Stimulated activated CD4-positive, alpha-beta T cell treated with anti-CD3 and anti-CD28 coated beads, Interleukin-12 subunit alpha, Interleukin-12 subunit beta, amount 100 ng/mL, for 24 hours (primary cell): ENCODE measurements at places on chromosomes 13 and 19.

- no peak for DNase-seq
These were observed 964 bp downstream of the SPINT2 start for GRCh38 chr19:38265213-38265861.

GRCh38 chr13:110854866-110855265, 60.0 kb downstream of the ANKRD10 start:
- DNase-seq = no peak

DNA sequence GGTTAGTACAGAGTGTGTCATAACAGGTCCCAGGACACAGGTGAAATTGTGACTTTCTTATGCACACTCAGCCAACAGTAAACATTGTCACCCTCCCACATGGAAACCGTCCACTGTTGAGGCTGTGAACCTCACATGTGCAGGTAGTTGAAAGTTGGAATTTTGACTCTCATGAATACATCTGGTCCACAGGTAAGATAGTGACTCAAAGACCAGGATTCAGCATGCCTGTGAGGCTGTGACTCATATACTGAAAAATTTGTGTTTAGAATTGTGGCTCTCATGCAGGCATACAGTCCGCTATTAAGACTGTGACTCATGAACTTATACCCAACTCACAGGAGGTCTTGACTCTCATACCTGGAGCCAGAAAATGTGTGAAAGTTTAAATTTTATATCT, 67.8 kb downstream of the ZNF728 start:
- no peak for DNase-seq

DNA sequence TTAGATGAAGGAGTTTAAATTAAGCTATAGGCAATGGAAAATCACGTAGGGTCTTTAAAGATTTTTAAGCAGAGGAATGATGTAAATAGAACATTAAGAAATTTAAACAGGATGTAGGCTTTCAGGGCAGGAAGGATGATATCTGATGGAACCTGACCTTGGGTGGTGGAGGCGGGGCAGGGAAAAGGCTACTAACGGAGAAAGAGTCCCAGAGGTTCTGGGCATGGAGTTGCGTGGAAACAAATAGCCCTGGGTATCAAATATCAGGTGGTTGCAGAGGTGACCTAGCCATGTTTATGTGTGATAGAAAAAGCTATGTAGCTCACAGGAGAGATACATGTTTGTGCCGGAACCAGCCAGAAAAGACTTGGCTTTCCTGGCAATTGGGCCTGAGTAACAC, 7.8 kb upstream of the CDK8 start:
- DNase-seq = no peak

- no peak for DNase-seq
These were observed 4.2 kb upstream of the F10 start for GRCh38 chr13:113118261-113119021.

DNA sequence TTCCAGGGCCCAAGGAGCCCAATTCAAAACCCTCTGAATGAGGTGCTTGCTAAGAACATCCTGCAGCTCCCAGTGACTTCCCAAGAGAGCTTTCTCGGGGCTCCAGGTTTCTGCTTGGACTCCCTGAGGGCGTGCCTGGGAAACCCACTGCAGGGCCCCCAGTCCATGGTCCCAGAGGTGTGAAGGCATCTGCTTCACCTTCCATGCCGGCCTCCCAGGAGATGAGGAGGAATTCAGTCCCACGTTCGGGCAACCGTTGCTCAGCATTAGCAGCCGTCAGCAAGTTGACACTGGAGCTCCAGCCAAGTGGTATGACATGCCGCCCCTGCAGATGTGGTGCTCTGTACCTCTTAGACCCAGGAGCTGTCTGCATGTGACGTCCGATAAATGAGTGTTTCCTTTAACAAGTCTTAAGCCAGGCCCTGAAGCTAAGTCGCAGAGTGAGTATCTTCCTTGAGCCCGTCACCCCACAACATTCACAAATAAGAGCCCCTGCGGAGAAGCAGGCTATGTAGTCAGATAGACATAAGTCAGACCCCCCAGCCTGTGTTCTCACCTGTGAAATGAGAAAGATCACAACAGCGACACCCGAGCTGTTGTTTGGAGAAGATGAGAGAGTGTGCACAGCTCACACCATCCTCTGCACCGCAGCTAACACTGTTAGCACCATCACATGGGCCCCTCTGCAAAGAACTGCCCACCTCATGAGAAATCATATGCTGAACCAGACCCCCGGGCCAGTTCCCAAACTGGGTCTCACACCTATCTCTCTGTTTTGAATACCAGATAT, 150.3 kb downstream of the KATNAL1 start:
- no peak for DNase-seq

DNA sequence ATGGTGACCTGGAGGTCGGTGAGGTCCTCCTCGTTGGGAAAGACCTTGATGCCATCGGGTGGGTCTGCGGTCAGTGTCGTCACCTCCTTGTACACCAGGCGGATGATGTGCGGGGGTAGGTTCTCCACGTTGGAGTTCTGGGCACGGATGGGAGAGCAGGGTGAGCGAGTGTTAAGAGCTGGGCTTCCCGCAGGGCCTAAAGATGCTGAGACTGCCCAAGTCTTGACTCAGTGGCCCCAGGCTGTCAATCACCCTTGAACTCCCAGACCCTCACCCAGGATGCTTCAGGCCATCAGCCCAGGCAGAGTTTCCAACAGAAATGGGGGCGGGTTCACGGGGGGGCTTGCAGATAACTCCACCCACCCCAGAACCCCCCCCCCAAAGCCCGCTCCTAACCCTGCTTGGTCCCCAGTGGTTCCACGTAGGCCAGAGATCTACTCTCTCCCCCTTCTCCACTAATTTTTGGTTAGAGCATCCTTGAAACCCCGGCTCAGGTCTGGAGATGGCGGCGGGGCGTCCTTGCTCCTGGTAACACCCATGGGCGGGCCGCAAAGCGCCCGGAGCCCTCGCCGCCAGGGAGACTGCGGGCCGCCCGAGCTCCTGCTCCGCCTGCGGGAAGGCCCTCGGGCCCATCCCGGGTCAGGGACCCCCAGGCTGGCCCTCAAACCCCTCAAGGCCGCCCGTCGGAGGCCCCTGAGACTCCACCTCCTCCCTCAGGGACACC, 600 bp downstream of the UBE2S start:
- no peak for DNase-seq

GRCh38 chr19:10686661-10687517, 14.3 kb upstream of the QTRT1 start:
- no peak for DNase-seq

DNA sequence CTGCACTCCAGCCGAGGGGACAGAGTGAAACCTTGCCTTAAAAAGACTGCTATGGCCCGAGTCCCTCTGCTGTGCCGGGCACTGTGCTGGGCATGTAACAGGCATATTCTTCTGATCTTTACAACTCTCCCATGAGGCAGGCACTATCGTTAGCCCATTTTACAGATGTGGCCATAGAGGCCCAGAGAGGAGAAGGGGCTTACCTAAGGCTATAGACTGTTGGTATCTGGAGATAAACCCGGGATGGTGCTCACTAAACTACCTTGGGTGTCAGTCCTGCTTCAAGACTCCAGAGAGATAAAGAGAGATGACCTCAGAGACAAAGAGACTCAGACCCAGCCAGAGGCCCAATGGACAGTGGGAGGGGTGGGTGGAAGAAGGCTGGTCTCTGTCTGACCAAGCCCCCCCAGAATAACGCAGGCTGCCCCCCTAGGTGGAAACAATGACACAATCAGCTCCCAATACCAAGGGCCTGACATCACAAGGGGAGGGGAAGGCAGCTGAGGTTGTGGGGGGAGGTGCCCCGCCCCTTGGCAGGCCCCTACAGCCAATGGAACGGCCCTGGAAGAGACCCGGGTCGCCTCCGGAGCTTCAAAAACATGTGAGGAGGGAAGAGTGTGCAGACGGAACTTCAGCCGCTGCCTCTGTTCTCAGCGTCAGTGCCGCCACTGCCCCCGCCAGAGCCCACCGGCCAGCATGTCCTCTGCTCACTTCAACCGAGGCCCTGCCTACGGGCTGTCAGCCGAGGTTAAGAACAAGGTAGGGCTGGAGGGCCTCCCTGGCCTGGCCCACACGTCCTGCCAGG, at the start of gene CNN1:
TSS of gene CNN1 (plus strand) at position 620 of the 805 bp plus-strand sequence. CDS start at position 697, 77 bp downstream.
- no peak for DNase-seq

GRCh38 chr19:6648141-6648715, 21.7 kb downstream of the TNFSF14 start:
- no peak for DNase-seq

DNA sequence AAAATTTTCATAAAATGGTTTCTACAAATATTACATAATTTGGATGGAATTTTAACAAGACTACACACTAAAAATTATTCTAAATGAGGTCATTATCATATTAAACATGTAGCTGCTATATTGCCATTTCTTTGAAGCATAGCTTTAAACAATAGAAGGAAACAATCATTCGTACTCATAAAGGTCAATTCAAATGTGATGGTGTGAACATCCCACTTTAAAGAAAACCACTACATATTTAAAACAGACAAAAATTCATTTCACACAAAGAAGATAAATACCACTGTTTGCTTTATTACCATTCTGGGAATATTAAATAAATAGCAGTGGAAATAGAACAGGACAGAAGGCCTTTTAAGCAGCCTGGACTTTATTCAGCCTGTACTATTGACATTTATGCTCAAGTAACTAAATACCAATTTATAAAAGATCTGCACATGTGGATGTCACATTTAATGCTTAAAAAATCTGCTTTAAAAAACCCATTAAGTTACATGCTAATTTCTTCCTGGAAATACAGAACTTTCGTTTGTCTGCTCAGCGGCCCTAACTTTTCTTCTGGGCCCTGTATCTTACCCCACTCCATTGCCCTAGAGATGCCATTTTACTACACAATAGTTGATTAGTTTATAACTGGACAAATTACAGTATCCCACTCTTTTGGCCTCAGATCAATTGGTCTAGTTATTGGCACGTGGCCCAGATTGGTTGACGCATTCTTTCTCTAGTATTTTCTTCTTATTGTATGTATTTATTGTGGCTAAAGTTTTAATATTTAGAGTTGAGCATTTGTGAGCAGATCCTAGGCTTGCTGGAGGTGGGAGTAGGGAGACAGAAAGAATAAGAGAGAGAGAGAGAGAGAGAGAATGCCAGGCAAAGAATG, 215.1 kb upstream of the SPRY2 start:
- DNase-seq = no peak

DNA sequence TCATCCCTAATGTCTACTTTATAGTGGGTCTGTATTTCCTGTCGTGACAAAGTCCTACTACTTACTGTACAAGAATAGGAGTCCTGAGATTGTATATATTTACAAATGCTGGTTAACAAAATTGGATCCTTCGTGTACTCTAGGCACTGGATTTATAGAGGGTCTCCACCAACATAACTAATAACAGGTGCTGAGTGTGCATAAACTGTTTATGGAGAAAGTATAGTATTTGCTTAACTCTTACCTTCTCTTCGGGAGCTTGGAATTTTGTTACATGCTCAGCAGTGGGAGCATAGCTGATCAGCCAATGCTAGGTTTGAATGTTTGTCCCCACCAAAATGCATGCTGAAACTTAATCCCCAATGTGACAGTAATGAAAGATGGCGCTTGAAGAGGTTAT, 12.1 kb downstream of the ZNF442 start:
- DNase-seq = no peak

DNA sequence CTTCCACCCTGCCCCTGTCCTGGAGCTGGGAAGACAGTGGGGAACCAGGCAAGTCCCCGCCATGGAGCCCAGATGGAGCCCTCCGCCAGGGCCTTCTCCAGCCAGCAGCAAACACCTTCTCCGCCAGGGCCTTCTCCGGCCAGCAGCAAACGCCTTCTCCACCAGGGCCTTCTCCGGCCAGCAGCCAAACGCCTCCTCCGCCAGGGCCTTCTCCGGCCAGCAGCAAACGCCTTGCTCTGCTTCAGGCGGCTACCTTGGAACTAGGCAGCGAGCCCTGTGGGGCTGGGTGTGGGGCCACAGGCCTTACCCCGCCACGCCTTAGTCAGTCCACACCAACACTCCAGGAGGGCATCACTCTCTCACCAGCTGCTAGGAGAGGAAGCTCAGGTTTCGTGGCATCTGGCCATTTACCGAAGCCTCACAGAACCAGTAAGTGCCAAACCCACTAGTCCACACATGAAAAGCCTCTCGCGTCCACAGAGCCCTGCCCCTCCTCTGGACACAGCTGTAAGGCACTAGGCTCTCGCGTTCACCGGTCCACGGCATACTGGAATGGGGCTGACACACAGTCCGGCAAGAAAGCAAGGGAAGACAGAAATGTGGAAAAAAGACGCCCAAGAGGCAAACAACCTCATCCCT, 41.0 kb downstream of the MLLT1 start:
- no peak for DNase-seq

GRCh38 chr19:47120470-47121067, 7.0 kb upstream of the ZC3H4 start:
- no peak for DNase-seq

DNA sequence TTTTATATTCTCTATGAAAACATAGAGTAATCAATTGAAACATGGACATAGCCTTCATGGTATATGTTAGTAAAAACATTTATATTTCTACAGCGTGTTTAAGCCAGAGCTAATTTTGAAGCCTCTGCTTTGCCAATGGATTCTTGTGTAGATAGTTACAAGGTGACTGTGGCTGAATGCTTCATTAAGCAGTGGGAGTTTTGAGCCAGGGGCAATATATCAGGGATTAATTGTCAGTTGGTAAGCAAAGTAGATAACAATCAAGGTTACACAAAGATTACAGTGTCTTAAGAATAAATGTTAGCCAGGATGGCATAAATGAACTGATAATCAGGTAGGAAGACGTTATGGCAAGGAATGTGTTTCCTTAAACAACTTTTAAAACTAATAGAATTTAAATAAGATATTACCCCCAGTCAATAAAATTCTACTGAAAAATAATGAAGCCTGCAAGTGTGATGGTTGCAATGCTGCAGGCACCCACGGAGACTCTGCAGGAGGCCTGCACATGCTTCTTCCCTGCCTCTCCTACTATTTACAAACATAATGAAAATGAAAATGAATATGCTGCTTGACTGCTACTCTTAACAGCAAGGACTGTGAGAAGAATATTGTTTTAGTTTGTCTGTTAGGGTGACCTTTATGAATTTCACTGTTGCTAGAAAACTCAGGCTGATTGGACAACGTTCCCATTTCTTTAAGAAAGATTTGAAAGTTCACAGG, 588.5 kb downstream of the GPC5 start:
- DNase-seq = no peak

- no peak for DNase-seq
These were observed 1917.4 kb downstream of the OLFM4 start for GRCh38 chr13:54945973-54946372.

DNA sequence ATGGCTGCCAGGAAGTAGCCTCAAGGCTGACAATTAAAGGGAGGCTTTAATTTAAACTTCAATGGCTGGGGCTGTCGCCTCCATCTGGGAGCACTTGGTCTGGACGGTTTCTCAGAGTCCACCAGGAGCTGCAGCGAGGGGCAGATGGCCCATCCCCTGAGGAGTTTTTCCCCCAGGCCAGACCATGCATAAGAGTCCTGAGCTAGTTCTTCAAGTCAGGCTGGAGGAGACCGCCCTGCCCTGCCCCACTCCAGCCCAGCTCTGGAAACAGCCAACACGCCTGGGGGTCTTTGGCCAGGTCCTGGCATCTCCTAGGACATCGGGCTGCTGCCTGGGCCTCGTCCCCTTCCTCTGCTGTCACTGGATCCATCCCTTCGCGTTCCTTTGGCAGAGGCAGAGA, 5.3 kb upstream of the ACTN4 start:
- DNase-seq = no peak

GRCh38 chr13:96781141-96781540, 213.1 kb downstream of the OXGR1 start:
- no peak for DNase-seq
